Left lung (tissue), 14 donors: ENCODE measurements at places on chromosomes 2 and 18. TPM values are rescaled to one million over a fixed set of nuclear protein-coding genes. Genes with fewer than 3 reads are reported as not detected.

Gene EGR4
- not detected for total RNA-seq

Gene SLC9A4
- total RNA-seq, result not detected

DNA sequence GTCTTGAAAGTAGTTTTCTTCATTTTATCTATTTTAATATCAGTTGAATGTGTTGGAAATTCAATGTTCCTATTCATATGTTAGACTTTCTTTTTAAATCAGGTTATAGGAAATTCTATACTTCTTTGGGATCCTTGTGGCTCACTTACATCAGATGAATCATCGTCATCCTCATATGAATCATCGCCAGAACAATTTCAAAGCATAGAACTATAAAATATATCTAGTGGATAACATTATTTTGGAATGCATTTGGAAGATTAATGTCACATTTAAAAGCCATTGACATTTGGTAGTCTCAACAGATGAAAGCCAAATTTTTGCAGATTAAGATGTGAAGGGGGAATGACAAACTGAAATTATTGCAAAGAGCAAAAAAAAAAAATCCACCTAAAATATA, 94.1 kb downstream of the FAM161A start:
- H3K4me1 ChIP-seq, result no peaks in the 10 kb centered on the region
- DNase-seq, result no peak
- H3K36me3 ChIP-seq, result no peaks in the 10 kb centered on the region
- no peaks in the 10 kb centered on the region for H3K27me3 ChIP-seq

- H3K27me3 ChIP-seq, result no peaks in the 10 kb centered on the region
- H3K4me1 ChIP-seq, result no peaks in the 10 kb centered on the region
- no peak for DNase-seq
- H3K4me3 ChIP-seq, result no peak overlapping the region
- H3K27ac ChIP-seq, result no peak overlapping the region
Measured at GRCh38 chr2:209577376-209578357, 153.8 kb downstream of the MAP2 start.

DNA sequence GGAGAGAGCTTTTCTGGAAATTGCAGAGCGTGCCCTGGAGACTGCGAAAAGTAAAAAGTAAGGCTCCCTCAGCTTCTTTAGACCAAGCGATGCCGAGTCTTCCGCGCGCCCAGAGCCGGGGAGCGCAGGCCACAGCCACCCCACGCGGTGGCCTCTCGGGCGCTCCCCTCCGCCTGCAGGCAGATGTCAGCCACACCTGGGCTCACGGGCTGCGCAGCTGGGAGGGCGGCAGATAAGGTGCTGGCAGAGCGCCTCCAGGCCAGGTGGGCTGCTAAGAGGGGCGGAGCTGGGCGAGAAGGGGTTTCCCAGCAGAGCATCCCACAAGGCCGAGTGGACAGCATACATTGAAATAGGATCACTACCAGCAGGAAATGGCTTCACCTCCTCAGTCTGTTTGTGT, 81.7 kb downstream of the ARHGEF4 start:
- H3K4me3 ChIP-seq, result no peak overlapping the region
- no peak for DNase-seq
- no peaks in the 10 kb centered on the region for H3K4me1 ChIP-seq
- H3K27me3 ChIP-seq, result peaks cover 41% of the 10 kb centered on the region
- no peak overlapping the region for H3K27ac ChIP-seq

DNA sequence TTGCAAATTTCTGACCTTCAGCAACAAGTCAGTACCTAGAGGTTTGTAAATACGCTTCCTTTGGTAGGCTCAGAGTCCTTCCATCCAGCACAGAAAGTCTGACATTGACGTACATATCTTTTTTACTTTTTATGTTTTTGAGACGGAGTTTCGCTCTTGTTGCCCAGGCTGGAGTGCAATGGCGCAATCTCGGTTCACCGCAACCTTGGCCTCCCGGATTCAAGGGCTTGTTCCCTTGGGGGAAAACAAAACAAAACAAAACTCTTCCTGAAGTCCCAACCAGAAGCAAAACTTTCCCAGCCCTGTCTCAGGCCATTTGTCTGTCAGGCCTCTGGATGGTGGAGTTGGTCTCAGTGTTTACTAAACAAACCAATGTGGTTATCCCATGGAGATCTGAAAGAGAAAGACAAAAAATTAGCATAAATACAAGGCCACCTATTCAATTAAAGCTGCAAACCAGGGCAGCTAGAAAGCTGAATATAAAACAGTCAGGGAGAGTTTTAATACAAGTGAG, 29.6 kb upstream of the ATL2 start:
- H3K27me3 ChIP-seq, result no peaks in the 10 kb centered on the region
- no peak overlapping the region for H3K4me3 ChIP-seq
- no peaks in the 10 kb centered on the region for H3K36me3 ChIP-seq
